ENCODE measurements at places on chromosomes 2 and 18.

DNA sequence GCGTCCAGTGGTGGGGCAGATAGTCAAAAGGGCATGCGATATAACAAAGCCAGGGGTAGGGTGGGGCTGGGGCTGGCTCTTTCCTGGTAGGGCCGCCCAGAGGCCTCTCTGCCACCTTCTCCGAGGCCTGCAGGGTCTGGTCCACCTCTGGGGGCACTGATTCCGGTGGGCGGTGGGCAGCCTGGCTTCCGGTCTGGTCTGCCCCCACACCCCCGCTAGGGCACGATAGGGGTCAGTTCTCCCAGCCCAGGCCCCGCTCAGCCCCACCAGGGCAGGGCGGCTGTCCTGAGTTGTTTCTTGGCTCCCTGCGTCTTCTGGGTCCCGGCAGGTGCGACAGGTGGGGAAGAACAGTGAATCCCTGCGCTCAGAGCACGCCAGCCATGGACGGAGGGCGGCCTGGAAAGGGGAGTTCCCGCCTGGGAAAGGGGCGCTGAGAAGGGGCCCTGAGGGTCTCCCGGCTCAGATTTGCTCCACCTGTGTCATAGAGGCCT, 707 bp upstream of the ERFE start:
- DNase-seq = peak; percentile 67

GRCh38 chr2:215107216-215108056, 31.0 kb downstream of the ABCA12 start:
- DNase-seq = no peak

DNA sequence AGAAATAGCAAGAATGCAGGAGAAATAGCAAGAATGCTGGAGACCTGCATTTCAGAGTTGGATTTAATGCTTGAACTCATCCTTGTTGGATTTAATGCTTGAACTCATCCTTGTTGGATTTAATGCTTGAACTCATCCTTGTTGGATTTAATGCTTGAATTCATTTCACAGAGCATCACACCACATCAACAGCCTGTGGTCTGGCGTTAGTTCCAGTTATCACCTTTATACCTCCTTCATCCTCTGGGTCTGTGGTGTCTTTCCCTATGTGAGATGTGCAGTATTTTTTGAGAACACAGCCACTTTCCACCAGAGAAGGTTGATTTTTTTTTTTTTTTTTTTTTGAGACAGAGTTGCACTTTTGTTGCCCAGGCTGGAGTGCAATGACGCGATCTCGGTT, 546.4 kb upstream of the SOX11 start:
- DNase-seq = peak; percentile 39

GRCh38 chr18:79199691-79200374, 130.6 kb downstream of the ATP9B start:
- no peak for DNase-seq

GRCh38 chr18:46917803-46918600, 600 bp downstream of the KATNAL2 start:
- DNase-seq = no peak

GRCh38 chr2:121709776-121710469, 26.8 kb downstream of the NIFK start:
- DNase-seq = no peak

- DNase-seq = no peak
Measured at GRCh38 chr2:31214444-31214915, 2.8 kb downstream of the CAPN14 start.

DNA sequence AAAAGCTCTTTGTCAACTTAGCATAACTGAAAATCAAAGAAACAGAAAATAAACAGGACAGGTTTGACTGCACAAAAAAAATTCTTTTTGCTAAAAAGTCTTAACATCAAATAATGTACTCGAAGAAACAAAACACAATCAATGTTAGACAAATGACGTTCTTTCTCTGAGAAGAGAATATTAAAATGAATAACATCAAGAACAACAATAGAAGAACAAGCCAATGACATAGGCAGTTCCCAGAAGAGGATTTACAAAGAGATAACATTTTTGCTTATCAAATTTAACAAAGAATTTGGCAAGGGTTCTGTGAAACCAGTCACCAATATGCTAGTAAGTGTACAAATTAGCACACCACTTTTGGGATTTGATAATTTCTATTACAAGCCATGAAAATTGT, 5.8 kb downstream of the GPR55 start:
- DNase-seq = no peak

GRCh38 chr18:8367217-8367988, 241.8 kb upstream of the RAB12 start:
- DNase-seq = peak; percentile 97

DNA sequence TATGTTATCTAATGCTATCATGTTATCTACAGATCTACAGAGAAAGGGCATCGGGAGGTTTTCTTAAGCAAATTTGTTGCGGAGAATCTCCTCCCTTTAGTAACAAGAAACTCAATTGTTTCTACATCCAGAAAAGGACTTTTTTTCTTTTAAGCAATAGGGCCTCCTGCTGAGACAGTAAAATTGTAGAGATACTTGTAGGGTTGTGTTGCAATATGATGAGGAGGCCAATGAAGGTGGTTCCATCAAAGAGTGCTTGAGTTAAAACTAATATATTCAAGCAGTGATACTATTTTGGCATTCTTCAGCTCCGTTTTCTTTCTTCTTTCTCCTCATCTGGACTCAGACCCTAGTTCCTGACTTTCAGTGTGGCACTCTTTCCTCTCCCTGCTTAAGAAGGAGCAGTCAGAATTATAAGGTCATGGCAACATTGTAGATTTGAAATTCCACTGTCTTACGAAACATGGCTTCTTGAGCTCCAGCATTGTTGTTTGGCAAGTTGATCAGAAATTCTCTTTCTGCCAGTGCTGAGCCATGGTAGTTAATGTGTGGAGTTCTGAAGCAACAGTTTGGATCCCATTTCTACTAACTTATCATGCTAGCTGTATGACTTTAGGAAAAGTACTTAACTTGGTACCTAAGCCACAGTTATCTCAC, 202.0 kb upstream of the SLC14A2 start:
- DNase-seq = no peak

GRCh38 chr2:112021781-112022231, 33.3 kb upstream of the TMEM87B start:
- no peak for DNase-seq

DNA sequence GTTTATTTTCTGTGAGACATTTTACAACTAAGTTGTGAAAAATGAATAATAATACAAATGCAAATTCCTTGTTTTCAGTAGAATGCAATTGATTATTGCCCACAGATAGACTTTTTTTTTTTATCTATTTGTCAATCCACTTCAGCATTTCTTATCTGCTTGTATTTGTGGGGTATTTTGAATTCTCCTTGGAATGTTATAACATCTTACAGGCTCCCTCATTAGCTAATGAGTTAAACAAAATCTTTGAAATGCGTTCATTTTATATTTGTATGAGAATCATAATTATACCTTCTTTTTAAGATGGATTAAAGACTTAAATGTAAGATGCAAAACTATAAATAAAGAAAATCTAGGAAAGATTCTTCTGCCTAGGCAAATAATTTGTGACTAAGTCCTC, 114.2 kb downstream of the CALCRL start:
- DNase-seq = no peak

GRCh38 chr2:44707945-44708660, 233.4 kb upstream of the SIX3 start:
- DNase-seq = peak; percentile 21

- DNase-seq = no peak
Measured at GRCh38 chr2:221153226-221153625, 418.9 kb downstream of the EPHA4 start.

DNA sequence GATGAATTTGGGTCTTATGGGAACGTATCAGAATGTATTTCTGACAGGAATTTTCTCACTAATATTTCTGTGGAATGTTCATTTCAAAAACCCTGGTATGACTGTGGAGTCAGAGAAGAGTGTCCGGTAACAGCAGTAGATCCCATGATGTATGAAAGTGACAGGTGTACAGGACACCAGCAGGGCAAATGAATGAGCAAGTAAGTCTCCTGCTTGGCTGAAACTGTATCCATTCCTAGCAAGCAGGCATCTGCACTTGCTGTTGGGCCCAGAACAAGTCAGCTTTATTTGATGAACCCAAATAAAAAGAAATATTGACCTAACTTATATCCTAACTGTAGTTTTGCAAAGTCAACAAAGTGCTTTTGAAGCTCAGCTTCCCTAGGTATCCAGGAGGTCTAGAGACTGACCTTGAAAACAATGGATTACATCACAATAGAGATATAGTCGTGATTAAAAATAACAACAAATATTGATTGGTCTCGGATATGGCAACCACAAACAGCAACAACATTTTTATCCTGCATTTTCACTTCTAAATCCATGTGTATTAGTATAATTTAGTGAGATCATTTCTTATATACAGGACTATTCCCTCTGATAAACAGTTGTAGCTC, 37.6 kb downstream of the NXPH2 start:
- DNase-seq = no peak

DNA sequence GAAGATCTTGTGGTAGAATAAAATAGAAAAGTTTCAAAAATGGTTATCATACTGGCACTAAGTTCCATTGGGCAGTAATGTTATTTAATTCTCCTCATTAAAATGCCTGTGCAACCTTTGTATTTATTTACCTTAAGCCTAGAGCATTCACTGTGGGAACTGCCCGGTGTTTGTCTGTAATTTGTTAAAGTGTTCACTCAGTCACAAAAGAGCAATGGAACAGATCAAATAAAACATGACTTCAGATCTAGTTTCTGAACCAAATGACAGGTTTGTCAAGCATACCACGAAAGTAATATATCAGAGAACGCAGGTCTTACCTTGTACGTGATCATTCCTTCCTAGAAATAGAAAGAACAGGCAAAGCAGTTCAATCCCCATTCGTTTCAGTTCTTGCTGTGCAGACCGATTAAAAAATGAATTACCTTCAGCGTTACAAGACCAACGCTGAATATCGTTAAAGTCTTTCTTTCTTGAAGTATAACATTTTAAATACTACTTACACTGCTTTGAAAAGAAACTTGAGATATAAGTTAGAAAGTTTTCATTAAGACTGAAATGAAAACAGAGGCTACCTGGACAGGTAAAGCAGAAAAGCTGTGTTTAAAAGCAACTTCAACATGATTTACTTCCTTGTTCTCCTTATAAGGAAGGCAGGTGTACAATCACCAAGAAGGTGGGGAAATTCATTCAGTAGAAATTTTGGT, at the start of gene ITGB6:
Gene ITGB6, minus strand, starts transcription at position 590 of the 707 bp plus-strand sequence. Its CDS starts 209 bp downstream, at position 381.
- peak; percentile 81 for DNase-seq

- DNase-seq = peak; percentile 14
Measured at GRCh38 chr2:101173707-101174295, 22.6 kb upstream of the TBC1D8 start.

GRCh38 chr18:7855671-7856070, 288.6 kb downstream of the PTPRM start:
- DNase-seq = no peak

GRCh38 chr2:217732992-217733391, 269.8 kb downstream of the TNS1 start:
- no peak for DNase-seq

- DNase-seq = no peak
Measured at GRCh38 chr2:70091816-70092215, 4.5 kb downstream of the PCBP1 start.

- DNase-seq = peak; percentile 69
Measured at GRCh38 chr2:230160112-230160660, 59.6 kb downstream of the SP110 start.

DNA sequence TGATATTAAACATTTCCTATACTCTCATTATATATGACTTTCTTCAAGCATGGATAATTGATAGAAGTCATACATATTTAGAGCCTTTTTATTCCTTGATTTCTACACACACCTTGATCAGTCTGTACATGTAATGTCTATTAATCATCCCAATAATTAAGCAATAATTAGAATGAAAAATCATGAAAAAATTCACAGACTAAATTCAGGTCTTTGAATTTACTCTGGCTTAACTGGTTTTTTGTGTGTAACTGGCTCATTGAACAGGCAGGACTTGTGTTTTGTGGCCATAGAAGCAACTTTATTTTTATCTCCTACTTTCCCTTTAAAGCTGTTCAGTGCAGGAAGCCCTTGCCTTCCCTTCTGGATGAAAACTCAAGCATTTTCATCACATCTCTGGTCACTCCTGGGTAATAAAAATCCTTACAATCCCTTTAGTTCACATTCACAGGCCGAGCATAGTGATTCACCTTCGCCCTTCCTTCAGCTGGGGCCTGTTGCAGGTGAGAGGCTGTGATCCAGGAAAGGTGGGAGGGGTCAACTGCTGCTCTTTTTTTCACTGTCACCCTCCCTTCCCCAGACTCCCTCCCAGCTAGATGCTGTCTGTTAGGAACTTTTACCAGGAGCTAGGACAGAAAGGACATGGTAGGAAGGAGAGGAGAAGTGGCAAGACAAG, 58.0 kb upstream of the ITSN2 start:
- no peak for DNase-seq

- no peak for DNase-seq
Measured at GRCh38 chr2:190657474-190658255, 8.8 kb downstream of the NAB1 start.

DNA sequence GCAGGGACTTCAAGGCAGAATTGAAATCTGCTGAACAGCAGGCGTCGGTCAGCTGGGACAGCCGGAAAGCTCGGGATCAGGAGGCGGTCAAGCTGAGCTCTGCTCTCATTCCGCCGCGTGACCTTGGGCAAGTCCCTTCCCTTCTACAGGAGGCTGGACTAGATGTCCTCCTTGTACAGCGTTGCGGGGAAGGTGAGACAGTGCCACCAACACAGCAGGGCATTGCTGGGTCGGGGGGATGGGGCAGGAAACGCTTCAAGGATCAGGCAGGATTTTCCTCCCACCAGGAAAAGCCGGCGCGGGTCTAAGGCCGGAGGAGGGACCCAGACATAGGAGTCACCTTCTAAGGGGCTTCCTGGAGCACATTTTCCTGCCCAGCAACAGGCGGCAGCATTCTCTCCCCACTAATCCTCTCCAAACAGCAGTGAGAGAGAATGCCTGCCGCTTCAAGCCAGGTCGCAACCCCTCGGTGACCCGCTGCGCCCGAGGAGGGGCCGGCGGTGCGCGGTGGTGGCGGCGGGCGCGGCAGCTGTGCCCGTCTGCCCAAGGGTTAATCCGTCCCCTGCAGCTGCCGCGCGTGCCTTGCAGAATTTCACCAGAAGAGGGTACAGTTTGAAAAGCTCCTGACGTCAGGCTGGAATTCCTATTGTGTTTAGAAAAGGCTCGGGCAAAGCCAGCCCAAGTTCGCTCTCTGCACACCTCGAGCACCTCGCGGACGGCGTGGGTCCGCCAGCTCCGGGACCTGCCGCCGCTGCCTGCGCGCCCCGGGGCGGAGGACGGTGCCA, at the start of gene KCNF1:
Gene KCNF1, plus strand, starts transcription at position 644 of the 785 bp plus-strand sequence. CDS start 493 bp downstream, outside the sequence.
- peak; percentile 85 for DNase-seq

DNA sequence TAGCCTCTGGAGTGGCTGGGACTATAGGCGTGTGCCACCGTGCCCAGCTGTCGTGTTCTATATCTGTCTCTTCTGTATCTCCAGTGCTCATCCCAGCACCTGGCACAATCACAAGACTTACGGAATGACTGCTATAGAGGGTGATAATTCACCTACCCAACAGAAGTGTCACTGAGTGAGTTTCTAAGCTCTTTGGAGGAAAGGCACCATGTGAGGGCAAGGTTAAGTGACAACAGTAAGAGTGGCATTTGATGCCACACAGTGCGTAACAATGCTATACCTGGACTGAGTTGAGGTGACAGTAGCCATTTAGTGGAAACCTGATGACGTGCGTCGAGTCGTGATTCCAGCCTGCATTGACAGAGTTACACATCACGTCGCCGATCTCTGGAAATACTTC, 89.0 kb downstream of the KCTD1 start:
- DNase-seq = no peak

Measured in DMS53 (cell line).